ENCODE measurements at places on chromosomes 11 and 22.

- no peak for DNase-seq
Measured at GRCh38 chr11:13924801-13925327, 37.7 kb upstream of the SPON1 start.

DNA sequence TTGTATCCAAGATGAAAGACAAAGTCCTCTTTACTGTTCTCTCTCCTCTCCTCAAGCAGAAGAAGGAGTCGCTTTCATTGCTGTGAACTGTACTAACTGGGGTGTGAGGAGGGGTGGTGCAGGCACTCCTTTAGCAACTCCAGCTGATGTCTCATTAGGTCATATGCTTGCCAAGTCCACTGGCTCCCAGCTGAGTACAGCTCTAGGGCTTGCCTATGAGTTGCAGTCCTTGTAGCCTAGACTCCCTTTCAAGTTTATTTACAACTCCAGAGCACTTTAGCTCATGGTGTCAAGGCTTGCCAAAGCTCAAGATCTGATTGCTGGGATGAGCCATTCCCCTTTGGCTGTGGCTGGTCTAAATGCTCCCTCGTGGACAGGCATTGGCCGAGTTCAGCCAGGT is 55.1 kb upstream of the PDGFD start:
- peak; percentile 13 for DNase-seq

GRCh38 chr11:76704171-76704948 is 33.8 kb upstream of the LRRC32 start:
- DNase-seq: no peak

DNA sequence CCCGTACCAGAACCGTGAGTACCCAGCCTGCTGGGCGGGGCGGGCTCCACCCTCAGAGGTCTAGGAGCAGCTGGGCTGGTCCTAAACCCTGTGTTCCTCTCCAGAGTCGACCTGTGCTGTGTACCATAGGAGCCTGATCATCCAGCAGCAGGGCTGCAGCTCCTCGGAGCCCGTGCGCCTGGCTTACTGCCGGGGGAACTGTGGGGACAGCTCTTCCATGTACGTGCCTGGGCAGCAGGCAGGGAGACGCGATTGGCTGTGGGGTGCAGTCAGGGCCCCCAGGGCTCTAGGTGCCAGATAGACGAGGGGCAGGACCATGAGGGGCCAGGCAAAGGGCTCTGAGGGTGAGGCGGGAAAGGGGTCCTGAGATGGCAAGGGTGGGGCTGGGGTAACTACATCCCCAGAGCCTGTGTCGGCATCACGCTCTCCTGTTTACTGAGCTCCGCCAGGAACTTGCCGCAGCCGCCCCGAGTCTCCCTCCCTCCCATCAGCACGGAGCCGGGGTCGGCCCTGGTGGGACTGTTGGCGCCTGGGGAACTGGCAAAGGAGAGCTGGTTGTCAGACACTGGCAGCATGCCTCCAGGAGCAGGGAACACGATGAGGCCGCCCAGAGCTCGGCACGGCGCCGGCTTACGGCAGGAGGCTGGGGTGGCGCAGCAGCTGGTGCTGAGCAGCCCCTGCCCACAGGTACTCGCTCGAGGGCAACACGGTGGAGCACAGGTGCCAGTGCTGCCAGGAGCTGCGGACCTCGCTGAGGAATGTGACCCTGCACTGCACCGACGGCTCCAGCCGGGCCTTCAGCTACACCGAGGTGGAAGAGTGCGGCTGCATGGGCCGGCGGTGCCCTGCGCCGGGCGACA is 22.9 kb upstream of the MUC5B start:
- no peak for DNase-seq

GRCh38 chr11:122422682-122423081 is 232.8 kb upstream of the UBASH3B start:
- DNase-seq: no peak

DNA sequence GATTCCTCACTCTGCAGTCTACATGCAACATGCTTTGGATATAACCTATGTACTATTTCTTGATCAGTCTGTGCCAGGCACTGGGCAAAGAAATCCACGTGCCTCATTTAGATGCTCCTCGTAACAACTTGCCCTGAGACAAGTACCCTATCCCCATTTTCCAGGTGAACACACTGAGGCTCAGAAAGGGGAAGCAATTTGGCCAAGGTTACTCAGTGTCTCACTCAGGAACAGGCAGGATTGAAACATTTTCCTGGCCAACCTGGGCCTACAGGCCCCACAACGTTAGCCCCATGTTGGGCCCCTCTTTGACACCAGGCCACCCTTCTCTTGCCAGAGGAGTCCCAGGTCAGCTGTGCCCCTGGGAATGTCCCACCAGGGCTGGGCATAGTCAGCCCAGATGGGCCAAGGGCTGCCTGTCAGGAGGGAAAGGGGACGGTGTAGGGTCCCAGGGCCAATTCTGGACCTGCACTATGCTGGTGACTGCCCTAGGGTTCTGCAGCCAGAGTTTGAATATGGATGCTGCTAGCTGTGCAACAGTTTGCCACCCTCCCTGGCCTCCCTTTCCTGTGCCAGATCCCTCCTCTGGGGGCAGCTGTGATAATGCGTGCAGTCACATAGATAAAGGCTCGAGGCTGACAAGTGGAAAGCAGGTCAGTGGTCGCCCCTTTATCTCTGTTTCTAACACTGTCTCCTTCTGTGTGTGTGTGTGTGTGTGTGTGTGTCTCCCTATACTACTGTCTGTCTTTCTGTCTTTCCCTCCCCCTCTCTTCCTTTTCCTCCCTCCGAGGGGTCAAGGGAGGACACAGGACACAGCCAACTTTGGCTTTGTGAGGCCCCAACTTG is 10.4 kb upstream of the EMID1 start:
- no peak for DNase-seq

DNA sequence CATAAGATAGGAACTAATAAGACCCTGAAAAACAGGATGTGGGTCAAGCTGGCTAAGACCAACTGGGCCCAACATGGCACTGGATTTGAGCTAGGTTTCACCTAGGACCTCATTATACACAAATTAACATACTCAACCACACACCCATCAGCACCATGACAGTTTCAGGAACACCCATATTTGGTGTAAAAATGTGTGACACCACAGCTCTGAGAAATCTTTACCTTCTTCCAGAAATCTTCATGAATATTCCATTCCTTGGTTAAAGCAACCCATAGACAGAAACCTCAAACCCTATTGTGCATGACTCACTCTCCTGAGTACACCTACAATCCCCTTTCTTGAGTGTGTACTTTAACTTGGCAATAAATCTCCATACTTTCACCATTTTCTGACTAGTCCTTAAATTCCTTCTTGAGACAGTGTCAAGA is 378.8 kb downstream of the DYNC2H1 start:
- no peak for DNase-seq

DNA sequence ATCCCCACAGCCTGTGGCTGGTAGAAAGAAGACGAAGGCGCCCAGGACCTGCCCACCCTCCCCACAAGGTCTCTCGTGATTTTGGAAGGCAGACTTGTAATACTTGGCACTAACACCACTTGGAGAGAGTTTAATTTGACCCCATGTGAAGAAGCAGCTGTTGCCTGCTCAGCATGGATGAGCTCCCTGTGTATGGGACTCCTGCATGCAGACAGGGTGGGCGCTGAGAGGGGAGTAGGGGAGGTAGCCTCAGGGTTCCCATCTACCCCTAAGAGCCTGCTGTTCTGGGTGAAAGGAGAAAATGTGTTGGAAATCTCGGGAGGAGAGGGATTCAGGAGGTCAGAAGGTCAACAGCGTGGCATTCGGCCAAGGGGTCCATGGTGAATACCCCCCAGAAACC is 625.9 kb downstream of the TBC1D22A start:
- DNase-seq: no peak
